Psoas muscle (tissue), 8 donors: ENCODE measurements at places on chromosomes 5 and 9. TPM values are rescaled to one million over a fixed set of nuclear protein-coding genes. Genes with fewer than 3 reads are reported as not detected.

GZMA gene
- total RNA-seq: 0.52 TPM

DNA sequence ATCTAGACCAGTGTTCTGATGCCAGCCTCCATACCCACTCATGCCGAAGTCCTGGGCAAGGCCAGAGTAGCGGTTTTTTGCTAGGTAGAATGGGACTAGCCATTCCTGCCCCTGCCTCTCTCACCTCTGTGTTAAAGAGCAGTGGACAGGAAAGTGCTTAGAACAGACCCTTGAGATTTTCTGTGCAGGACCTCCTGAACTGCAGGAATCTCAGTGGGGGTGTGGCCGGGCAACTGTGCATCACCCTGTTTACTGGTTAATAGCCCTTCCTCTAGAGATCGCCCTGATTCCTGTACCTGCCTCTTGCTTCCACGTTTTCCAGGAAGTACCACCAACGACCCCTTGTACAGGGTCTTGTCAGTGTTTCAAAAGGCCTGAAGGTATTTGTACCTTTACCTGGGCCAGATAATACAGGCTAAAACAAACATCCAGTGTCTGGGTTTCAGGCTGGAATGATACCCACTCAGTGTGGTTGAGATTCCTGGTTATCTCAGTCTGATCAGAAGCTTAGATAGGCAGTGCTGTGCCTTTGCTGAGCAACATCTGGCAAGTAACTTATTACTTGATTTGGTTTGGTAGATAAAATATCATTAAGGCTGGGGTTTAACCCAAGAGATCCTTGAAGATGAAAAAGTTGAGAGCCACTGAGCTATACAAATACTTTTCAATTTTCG is 65.9 kb downstream of the RGS3 start:
- no peak for DNase-seq

- no peak for DNase-seq
Observed at GRCh38 chr9:131419026-131419614, 25.2 kb downstream of the PRRC2B start.

DNA sequence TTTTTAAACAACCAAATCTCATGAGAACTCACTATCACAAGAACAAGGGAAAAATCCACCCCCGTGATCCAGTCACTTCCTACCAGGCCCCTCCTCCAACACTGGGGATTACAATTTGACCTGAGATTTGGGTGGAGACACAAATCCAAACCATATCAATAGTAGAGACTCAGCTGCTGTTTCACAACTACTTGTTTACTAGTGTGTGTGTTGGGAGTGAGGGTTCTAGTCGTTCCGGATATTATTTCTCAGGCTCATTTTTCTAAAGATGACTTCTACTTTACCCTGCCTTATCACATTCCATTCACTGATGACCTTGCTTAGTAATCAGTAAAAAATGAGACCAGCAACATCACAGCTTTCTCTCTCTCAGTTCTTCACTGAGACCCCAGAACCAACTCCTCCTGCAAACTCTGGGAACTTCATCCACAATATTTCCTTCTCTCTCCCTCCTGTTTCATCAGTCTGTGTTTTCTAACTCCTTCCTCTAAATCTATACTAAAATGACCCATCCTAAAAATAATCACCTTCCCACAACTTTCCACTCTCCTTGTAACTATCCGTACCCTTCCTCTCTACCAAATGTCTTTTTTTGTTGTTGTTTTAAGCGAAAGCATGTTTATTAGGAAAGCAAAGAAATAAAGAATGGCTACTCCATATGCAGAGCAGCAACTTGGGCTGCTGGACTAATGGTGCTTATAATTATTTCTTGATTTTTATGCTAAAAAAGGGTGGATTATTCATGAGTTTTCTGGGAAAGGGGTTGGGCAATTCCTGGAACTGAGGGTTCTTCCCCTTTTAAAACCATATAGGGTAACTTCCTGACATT is 121.5 kb upstream of the SPRY4 start:
- DNase-seq: no peak

DNA sequence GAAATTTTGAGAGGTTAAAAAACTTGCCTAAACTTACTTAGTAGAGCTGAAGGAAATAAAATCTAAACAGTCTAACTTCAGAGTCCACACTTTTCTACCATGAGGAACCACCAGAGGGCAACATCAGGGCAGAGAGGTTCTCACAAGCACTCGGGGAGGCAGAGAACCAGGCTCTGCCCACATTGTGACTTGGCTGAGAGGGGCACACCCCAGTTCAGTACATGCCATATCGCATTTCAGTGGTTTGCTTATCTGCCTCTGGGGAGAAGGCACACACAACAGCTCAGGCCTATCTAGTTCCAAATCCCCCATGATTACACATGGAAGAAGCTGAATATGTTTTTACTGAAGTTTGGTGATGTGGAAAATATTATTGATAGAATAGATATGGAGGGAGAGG is 49.2 kb downstream of the EQTN start:
- DNase-seq: no peak

DNA sequence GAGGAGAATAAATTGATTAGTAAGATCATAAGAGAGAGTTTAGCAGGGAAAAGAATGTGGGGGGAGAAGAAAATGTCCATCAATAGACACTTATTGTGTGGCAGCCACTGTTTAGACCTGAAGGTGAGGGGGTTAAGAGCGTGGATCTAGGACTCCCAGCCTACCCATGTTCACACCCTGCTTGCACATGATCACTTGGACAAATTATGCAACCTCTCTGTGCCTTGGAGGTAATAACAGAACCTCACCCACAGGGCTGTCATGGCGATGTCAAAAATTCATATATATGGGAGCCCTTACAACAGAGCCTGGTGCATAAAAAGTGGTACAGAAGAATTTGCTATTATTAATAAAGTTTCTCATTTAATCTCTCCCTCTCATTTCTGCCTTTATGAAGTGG is 86.0 kb upstream of the EQTN start:
- DNase-seq: no peak

- no peak for DNase-seq
Observed at GRCh38 chr5:141490771-141491170, 1.9 kb downstream of the PCDHGC5 start.

GRCh38 chr9:78103971-78104433 is 72.4 kb upstream of the GNAQ start:
- DNase-seq: no peak

DNA sequence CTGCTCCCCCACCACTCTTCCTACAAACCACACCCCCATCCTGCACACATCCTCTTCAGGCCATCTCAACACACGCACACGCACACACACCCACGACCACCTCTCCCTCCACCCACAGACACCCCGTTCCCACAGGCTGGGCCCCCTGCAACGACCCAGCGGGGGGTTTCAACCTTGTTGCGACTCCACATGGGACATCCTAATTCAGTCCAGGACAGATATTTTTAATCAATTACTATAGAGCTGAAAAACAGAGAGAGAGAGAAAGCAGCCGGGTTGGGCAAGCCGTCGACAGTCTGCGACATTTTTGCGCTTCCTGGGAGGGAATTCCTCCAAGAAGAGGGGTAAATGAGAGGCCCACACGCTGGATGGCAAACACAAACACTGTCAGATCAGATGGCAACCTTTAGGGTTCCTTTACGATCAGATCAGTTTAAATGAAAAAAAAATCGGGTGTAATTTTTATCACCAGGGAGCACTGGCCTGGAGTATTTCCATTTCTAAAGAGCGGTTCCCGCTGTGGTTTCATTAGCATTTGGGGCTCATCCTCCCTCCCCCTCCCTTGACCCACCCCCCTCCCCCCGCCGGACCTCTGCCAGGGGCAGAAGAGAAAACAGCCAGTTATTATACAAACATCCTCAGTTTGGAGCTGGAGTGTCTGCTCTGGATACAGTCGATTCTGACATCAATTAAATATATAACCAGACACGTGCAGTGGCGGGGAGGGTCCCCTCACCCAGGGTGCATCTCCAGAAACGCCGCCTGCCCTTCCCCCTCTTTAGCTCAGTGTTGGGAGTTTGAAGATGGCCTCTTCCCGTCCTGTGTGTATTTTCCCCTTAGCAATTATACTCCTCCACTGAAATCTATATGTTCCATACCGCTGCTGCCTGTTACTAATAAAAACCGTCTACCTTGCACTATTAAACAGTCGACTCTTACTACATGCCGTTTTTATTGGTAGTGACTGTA is 2.3 kb upstream of the IRX2 start:
- DNase-seq: no peak

GRCh38 chr5:96140084-96140483 is 178.4 kb upstream of the ELL2 start:
- no peak for DNase-seq

GRCh38 chr9:97740848-97741821 is 44.0 kb upstream of the XPA start:
- DNase-seq: peak; percentile 70

TMC1 gene
- total RNA-seq: 2.6 TPM

PHF24 gene
- 0.04 TPM for total RNA-seq

DNA sequence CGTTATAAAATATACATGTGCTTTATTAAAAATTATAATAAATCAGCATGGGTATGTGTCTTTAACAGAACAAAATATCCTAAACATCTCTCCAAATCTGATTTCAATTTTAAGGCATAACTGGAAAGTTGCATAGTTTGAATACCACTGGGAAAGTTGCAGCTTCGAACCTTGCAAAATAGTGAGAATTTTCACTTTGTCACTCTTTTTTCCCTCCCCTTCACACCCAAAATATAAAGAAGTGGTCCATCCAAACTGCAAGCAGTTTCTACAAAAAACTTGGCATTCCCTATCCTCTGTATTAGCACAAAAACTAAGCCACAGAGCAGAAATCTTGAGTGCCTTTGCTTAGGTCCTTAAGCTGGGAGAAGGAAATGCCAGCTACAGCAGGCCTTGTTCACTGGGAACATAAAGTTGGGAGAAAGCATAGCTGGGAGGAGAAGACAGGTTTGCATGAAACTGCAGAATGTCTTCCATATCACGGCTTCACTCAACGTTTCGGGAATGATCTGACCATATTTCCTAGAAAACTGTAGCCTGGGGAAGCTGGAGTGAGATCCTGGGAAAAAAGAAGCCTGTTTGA is 400.3 kb downstream of the EBF1 start:
- DNase-seq: no peak

DNA sequence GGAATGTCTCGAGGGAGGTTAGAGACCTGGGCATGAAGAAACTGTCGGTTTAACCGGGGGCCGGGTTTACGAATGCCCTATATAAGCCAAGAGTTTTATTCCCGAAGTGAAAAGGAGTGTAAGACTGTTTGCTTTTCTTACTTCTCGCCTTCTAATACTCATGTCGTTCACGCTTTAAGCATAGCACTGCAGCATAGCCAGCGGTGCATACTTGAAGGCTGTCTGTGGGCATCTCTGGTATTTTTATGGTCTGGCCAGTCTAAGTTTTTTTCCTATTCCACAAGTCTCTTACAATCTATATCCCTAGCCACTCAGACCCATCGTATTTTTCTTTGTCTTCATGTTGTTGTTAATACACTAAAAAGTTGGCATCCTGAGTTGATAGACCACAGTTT is 1.2 kb downstream of the UHRF2 start:
- DNase-seq: no peak

DNA sequence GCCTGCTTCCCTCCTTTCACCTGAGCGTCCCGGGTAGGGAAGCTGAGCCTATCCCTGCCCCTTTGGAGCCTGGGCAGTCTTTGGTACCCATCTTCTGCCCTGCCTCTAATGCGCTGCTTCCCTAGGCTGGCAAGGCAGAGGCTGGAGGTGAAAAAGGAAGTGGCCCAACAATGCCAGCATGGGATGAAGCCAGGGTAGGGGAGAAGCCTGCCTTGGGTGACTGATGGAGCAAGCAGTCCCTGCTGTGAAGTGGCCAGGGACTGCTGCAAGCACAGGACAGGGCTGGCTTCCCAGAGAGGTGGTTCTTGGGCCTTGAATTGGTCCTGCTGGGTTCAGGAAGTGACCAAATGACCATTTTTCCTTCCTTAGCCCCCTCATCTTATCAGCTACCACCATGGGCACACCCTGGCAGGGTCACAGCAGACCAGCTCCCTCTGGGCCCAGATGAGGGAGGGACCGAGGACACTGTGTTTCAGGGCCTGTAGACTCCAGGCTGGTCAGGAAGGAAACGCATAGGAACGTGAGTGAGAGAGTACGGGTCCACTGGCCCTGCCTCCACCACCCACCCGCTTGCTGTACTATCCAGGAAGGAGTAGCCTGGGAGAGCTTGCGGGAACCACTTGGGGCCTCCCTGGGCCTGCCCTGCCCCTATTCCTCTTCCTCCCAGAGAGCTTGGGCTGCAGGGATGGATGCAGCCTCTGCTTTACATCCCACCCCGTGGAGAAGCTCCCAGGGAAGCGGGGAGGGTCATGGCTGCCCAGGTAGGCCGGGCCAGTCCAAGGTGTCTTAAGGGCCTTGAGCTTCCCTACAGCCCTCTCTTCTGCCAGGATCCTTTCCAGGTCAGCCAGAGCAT is 102.6 kb downstream of the DAB2IP start:
- DNase-seq: no peak

GRCh38 chr5:8491254-8491653 is 622.3 kb downstream of the MTRR start:
- DNase-seq: no peak

TSSK1B gene
- not detected for total RNA-seq

- DNase-seq: no peak
Observed at GRCh38 chr5:154528005-154528594, 50.1 kb upstream of the HAND1 start.

- no peak for DNase-seq
Observed at GRCh38 chr5:10469253-10470050, 27.8 kb downstream of the ROPN1L start.

LRRC8A gene
- 22.4 TPM for total RNA-seq

- no peak for DNase-seq
Observed at GRCh38 chr5:106801554-106801953, 869.2 kb downstream of the EFNA5 start.

DNA sequence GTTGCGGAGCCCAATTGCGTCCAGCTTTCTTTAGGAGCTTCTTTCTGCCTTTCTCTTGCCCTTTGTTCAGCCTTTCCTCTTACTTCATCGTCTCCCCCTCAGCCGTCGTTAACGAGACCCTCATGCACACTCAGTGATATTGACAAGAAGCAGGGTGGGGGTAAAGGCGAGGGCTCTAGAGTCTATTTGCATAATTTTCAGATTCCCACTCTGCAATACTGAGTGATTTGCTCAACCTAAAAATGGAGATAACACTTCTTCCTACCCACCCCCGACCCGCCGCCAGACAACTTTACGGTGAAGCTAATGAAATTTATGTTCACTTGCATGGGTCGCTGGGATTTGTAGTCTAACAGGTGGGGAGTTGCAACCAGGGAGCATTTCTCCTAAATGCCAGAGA is 1.3 kb upstream of the TBC1D2 start:
- DNase-seq: no peak

DNA sequence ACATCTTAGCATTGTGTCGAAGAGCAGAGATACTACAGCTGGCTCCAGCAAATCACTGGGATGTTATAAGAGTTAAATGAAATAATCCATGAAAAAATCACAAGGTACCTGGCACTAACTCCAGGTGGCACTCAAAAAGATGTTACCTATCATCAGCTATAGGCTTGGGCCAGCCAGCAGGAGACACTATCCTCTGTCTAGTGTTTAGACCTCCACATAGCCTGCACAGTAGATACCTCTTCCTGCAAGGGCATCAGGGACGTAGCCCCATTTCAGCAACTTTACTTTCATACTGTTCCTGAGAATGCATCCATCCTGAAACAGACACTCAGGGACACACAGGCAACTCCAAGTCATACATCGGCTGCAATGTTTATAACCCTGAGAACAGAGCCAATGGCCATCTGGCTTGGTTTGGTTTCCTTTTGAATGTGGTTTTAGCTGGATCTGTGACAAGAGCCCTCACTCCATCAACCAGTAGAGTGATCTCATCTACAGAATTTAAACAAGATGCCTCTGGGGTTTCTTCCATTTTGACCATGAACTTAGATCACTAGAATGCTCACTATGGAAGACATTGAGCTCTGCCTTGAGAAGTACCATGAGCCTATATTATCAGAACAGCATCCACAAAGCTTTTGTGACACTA is 69.9 kb downstream of the TLE1 start:
- no peak for DNase-seq

EPB41L4A gene
- 1.8 TPM for total RNA-seq

PCDHA9 gene
- total RNA-seq: not detected
